ENCODE measurements at places on chromosomes 7 and 10.

DNA sequence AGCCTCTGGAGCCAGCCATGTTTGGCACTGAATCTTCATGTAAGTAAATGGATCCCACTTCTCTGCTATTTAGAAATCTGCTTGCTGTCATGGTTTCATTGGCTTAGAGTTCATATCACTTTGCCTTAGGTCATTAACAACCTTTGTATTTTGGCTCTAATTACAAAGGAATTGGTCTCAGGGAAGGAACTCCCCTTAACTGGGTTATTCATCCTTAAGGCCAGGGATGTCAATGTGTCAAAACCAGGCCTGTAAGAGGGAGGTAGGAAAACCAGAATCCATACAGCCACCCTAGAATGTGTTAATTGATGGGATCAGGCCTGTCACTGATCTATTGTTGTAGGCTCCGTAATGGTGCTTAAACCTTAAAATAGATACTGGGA is 67.3 kb downstream of the ST7 start:
- DNase-seq = no peak

GRCh38 chr7:106010331-106010730 is 47.3 kb downstream of the CDHR3 start:
- DNase-seq = no peak

DNA sequence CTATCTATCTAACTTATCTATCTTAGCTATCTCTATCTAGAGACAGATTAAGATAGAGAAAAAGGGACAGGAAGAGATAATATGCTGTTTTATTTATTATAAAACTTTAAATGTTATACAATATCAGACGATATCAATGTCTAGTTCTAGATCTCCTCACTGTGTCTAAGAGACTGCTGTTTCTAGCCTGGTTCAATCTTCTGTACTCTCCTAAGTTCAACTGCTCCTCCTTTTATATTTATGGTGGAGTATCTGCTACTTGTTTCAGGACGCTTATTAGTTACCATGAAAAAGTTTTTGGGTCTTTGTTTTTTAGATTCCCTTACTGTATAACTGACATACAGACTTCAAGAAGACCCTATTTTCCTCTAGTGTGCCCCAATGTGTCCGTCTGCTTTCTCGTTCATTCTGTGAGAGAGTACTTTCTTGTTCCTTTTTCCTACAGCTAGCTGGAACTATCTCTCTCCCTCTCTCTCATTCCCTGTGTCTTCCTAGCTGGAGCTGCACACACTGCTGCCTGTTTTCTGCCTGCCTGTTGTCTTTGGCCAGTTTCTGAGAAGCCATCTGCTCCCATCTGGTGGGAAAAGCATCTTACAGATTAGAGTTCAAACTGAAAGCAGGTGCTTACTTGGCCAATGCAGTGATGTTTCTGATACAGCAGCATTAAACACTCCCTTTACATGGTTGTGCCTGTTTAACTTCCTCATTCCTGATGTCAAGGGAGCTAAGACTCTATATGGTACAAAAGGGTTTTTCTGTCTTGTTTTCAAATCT is 49.4 kb upstream of the ARL4A start:
- no peak for DNase-seq

- DNase-seq = no peak
Measured at GRCh38 chr7:151320263-151320845, 21.3 kb upstream of the NUB1 start.

DNA sequence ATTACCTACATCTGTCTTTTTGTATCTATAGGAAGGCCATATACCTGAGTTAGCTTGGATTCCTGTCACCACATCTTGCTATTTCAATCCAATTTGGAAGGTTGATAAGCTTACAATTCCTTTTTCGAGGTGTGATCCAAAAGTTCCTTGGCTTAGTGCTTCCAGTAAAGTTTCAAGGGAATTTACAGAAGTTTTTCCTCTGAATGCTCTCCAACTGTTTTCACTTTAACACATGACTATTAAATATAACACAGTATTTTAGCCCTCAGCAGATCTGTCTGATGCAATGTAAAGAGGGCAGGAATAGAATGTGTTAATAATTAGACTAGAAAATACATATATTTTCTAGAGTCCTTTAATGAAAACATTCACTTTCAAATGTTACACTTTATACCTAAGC is 171.4 kb downstream of the DKK1 start:
- no peak for DNase-seq

DNA sequence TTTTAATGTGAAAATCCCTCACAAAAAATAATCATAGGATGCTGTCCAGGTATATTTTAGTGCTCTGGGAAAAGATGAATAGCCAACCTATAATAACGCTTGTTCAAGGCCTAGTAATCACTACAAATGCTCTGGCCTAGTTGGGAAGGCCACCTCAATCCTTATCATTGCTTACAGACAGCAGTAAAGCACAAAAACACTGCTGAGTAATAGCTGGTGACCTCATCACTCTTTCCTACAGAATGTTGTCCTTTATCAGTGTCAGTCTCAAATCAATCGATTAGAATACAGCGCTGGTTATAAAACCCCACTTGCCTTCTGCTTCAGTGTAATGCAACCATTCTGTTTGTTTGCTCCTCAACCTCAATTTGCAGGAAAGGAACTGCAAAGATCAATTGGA is 72.6 kb upstream of the STEAP1 start:
- no peak for DNase-seq

DNA sequence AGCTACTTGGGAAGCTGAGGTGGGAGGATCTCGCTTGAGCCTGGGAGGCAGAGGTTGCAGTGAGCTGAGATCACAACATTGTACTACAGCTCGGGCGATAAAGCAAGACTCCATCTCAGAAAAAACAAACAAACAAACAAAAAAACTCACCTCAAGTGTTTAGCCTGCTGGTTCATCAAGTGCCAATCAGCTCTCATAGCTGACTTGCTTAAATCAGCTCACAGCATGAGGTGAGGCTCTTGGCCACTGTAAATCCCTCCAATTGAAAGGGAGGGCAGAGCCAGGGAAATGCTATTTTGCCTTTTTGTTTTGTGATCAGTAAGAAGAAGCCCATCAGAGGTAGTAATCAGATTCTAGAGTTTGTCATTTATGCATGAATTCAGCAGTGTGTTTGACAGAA is 112.3 kb downstream of the RAB11FIP2 start:
- DNase-seq = no peak

- no peak for DNase-seq
Measured at GRCh38 chr10:103610083-103610472, 116.6 kb downstream of the NEURL1 start.

Measured in activated T-helper 1 cell treated with Interleukin-2 at 50 U/mL for 16 hours (primary cell).